IPS-NIHi11 (cell line): ENCODE measurements at places on chromosomes 7 and 10.

DNA sequence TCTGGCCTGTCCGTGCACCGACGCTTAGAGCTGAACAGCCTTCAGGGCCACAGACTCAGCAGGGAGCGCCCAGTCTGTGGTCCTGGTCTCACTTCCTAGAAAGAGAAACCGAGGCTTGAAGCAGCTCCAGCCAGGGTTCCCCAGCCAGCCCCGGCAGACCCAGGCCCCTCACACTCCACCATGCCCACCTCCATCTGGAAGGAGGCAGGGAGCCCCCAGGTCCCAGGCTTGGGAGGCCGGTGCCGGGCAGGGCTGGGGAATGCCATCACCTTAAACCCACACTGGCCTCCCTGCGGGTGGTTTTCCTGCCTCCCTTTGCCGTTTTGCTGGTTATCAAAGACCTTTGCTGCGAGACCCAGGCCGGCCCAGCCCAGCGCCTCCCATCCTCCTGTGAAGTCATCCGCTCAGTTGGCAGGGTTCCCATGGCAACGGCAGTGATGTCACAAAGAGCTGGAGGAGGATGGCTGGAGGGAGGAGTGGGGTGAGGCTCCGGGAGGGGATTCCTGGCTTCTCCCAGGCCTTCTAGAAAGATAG lies 24.0 kb downstream of the ELFN1 start:
- DNase-seq, result peak; percentile 81

DNA sequence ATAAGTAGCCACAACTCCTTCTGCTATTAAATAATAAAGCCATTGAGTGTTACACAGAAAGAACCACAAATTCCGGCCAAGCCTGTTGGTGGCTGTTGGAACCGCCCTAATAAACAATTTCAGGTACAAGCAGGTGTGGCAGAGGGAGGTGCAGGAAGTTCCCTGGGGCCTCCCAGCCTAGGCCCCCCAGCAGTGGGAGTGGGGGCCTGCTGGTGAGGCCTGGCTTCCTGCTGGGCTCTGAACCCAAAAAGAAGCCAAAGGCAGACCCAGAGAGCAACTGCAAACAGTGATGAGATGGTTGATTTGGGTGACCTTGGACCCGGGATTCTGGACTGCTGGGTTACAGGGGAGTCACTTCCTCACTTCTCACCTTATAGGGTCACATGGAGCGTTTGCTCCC lies 21.0 kb upstream of the LMTK2 start:
- no peak for DNase-seq

DNA sequence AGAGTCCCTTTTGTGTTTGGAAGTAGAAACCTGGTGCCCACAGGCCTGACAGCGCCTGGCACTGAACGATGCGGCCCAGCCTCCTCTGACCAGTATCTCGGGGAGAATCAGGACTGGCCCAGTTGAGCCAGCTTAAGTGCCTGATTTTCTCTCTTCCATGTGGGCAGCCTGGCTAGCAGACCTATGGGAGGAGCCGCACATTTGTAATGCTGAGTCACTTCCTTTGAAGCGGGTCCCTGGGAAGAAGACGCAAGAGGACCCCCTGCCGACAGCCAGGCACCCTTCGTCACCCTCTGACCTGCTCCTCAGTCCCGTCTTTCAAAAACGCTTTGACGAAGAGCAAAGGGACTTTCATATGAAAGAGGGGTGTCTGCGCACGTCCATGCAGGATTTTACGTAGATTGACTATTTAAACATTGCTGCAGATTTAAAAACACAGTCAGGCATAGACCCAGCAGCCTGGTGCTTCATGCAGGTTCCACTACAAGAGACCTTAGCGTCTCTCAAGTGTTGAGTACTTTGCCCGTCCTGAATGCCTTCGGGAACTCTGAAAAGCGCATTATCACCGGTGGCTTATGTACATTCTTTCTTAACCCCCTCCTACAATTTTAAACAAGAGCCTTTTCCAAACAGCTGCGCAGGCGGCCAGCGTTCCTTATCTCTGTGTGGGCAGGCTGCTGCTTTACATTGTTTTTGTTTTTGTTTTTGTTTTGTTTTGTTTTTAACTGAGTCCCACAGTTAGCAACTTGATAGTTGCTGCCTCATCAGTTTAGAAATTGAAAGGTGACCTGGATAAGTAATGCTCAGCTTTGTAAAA lies 36.5 kb upstream of the AP5Z1 start:
- DNase-seq, result no peak

- peak; percentile 23 for DNase-seq
Measured at GRCh38 chr10:124898471-124898870, 43.5 kb upstream of the ZRANB1 start.

- DNase-seq, result no peak
Measured at GRCh38 chr10:109618748-109619147, 304.6 kb downstream of the XPNPEP1 start.

GRCh38 chr10:10797513-10797912 lies 220.2 kb upstream of the CELF2 start:
- DNase-seq, result no peak

DNA sequence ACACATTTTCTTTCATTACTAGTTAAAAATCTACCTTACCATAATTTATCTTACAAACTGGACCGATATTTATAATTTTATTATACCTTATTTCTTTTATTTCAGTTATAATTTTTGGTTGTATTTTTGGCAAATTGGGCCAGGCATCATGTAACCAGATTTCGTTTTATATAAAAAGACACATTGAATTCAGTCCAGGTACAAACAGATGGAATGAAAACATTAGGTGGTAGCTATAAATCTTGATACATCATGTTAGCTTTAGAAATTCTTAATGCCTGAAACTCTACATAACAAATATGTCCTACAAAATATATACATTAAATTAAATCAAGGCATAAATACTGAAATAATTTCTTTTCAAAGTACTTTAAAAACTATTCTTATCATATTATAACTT lies 73.1 kb downstream of the SLC13A1 start:
- DNase-seq, result no peak

DNA sequence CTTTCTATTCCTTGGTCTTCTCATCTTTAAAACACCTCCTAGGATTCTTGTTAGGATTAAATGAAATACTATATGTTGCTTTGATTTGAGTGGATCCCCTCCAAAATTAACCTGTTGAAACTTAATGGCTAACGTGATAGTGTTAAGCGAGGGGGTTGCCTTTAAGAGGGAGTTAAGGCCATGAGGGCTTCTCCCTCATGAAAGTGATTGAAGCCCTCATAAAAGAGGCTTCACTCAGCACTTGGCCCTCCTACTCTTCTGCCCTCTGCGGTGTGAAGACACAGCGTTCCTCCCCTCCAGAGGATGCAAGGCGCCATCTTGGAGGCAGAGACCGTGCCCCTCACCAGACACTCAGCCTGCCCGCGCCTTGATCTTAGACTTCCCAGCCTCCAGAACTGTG lies 46.6 kb downstream of the CNNM2 start:
- DNase-seq, result no peak

DNA sequence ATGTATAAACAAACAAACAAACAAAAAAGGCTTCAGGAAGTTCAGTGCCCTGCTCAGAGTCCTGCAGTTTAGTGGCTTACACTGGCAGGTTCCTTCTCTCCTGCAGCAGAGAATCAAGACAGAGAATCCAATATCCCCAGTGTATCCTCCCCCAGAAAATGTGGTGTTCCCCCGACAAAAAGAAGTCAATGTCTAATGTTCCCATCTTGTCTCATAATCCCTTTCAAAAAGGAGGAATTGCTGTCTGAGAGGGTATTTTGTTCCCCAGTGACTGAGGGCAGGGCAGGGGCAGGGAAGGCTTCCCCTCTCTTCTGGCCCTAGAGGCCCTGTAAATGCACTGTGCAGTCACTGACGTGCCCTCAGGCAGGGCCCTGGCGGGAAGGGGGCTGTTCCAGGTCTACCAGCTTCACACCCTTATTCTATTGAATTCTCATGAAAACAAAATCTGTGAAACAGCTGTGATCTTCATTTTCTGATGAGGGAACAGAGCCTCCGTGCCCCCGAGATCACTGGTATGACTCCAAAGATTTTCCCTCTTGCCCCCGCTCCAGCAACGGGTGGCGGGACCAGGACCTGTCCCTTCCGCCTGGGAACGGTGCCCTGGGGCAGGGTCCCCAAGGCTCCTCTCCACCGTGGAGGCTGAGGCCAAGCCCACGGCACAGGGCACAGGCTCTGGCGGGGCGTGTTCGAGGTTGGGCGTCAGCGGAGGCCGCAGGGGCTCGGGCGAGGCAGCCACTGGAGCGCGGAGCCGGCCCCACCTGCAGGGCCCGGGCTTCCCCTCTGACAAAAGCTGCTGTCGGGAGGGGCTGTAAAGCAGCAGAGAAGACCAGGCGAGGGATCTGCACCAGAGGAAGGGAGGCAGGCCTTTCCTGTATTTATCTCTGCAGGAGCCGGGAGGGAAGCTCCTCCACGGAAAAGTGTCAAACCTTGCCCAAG lies 13.4 kb upstream of the WDFY4 start:
- DNase-seq, result peak; percentile 76

GRCh38 chr10:71582019-71582418 lies 137.6 kb downstream of the C10orf105 start:
- peak; percentile 71 for DNase-seq

DNA sequence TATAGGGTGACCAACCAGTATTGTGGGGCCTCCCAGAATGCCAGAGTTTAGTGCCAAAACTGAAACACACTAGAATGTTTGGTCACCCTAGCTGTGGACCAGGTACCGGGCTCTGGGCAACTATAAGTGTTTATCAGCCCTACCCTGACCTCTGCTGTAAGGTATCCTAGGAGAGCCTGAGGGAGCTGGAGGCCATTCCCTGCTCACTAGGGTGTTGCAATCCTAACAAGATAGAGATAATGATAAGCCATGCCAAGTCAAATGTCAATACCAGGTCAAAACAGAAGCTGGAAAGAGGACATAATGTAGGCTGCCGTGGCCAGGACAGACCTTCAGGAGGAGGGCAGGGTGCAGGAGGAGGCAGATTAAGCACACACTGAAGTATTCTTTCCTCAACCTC lies 151.8 kb downstream of the KCNMA1 start:
- DNase-seq, result no peak

DNA sequence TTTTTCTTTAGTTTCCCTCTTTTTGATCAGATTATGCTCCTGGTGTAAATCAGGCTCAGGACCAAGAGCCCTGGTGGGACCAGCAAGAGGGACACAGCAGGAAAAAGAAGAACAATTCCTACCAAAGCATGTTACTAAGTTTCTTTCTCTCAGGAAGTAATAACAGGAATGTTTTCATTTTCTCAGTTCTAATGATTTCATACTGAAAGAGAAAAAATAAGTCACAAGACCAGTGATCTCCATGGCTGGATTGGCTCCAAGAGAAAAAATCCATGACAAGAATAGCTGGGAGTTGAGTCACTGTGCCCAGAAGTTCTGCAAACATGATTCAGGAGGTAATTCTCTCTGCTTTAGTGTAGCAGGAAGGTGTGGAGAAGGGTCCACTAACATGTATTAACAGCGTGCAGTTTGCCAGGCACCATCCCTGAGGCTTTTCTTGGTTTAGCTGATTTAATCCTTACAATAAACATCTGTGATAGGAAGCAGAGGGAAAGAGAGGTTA lies 23.8 kb upstream of the IFIT2 start:
- DNase-seq, result no peak

DNA sequence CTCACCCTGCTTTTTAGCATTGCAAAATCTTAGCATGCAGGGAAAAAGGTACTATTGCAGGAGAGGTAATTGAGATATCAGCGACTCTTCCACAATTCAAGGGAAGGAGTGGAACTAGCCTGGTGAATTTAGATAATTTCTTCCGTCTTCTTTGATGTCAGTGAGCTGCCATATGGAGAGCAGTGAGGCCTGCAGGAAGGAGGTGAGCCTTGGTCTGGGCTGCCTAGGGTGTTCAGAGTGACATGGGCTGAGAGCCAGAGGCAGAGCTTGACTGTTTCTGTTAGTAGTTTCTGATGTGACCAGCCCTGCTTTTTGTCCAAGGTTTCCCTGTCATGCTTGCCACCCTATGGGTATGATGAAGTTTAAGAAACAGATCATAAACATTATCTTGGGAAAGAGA lies 28.6 kb downstream of the KAT6B start:
- DNase-seq, result peak; percentile 21

DNA sequence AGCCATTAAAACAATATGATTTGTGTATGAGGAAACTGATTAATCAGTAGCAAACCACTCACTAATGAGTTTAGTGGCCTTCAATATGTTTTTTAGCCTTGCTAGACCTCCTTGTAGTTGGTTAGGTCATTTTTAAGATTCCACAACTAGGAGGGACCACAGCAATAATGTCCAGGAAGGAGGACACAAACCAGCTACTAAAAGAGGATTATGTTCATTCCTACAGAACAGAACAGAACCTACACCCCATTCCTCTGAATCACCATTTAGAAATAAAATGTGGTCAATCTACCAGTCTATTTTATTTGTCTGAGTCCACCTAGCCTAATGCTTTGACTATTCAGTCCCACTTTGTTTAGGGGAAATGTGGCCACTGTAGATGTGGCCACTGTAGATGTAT lies 226.3 kb downstream of the GLI3 start:
- DNase-seq, result no peak

- DNase-seq, result no peak
Measured at GRCh38 chr7:152872745-152873118, 113.2 kb downstream of the ACTR3B start.

GRCh38 chr10:105785721-105786120 lies 1144.6 kb downstream of the SORCS3 start:
- DNase-seq, result no peak

GRCh38 chr7:100789055-100789454 lies 38.3 kb downstream of the EPHB4 start:
- DNase-seq, result no peak
